Fibroblast of villous mesenchyme (primary cell): ENCODE measurements at places on chromosomes 12 and 14. TPM values are rescaled to one million over a fixed set of nuclear protein-coding genes. Genes with fewer than 3 reads are reported as not detected.

DNA sequence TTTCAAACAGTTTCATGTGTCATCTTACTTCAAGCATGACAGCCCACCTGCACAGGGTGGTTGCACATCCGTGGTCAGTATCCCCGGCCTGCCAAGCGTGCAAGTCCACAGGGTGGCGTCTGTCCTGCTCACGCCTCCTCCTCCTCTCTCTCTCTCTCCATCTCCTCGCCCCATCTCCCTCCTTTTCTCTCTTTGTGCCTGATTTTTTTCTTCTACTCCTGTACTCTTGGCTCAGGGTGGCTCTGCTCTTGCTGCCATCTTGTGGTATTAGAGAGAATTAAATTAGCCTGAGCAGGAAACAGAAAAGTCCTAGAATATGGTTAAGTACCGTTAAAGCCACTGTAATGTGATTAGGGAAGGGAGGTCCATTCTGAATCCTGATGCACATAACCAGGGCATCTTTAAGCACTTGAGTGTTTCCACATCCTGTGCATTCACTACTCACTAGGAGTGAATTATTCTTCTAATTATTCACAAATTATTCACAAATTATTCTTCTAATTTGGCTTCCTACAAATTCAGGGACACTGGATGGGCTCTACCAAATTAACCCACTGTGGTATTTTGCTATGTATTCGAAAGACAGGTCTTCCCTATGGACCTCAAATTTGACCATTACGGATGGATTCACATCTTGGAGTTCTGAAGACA lies 25.5 kb upstream of the DTX1 start:
- peak; percentile 64 for DNase-seq

DNA sequence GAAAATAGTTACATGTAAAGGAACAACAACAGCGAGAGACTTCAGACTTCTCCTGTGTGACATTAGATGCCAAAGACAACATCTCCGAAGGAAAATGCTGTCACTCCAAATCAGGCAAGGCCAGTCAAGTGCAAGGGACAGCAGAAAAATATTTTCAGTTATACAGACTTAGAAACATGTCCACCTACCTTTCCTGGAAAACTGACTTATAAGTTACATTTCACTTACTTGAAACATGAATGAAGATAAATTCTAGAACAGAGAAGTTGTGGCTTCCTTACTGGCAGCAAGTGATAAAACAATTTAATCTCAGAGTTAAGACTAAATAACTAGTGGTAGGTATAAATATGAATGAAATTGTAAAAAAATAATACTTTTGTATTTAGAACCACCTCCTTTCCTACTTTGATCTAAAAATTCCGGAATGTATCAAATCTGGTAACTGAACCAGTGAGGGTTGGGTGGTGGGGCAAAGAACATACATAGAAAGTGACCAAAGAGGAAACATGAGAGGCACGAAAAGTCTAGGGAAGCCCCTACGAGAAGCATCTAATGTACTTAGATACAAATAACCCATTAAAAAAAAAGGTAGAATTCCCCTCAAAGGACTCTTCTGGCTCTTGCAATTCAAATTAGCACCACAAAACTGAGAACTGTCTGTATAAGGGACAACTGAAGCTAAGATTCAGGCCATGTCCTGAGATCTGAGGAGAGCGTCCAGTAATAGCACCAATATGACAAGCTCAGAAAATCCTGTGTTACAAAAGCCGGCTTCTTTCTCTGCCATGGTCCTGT lies 21.2 kb downstream of the MTHFD1 start:
- no peak for DNase-seq

- no peak for DNase-seq
These were observed 517.6 kb upstream of the TMEM132C start for GRCh38 chr12:127749416-127749815.

- peak; percentile 44 for DNase-seq
These were observed 514.1 kb downstream of the MED13L start for GRCh38 chr12:115763376-115763775.

DNA sequence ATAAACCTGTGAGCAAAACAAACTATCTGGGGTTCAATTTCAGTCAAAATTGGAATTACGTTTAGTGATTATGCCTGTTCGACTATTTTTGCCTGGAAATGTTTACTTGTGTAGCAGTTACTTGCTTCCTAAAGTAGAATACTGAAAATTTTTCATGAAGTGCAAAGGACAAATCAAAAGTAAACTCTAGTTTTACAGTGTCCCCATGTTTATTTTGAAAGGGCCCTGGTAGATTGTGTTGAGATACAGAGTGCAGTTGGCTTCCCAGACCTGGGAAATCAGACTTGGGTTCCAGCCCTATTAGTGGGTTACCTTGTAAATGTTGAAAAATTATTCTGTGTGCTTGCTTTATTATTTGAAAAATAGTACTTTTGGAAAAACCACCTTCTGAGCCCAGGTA lies 17.3 kb downstream of the KLRB1 start:
- DNase-seq: no peak

- no peak for DNase-seq
These were observed 21.2 kb upstream of the RNASE12 start for GRCh38 chr14:20612403-20612802.

GRCh38 chr12:59452746-59453145 lies 143.1 kb upstream of the SLC16A7 start:
- DNase-seq: peak; percentile 4

- peak; percentile 54 for DNase-seq
These were observed 723.4 kb upstream of the MDGA2 start for GRCh38 chr14:48398675-48399282.

DNA sequence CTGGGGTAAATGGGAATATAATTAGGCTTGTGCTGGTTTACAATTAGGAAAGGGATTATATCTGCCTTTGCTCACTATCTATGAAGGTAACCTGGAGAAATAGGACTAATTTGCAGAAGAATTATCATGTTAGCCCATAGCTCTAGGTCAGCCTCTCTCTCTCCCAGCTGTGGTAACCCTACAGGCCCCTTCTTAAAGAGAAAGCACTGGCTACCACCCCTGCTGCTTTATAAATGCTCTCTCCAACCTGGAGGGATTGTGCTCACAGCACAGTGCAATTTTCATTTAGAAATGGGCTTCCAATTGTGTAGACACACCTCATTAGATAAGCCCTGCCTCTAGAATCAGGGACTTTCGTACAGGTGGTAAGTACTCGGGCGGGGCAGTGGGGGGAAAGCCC lies 22.7 kb upstream of the MGST1 start:
- DNase-seq: no peak

GRCh38 chr12:18446061-18446644 lies 184.8 kb downstream of the PIK3C2G start:
- DNase-seq: no peak

- DNase-seq: no peak
These were observed 525 bp upstream of the GPR68 start for GRCh38 chr14:91245029-91245428.

- DNase-seq: no peak
These were observed 94.5 kb upstream of the MON2 start for GRCh38 chr12:62372134-62372533.

DNA sequence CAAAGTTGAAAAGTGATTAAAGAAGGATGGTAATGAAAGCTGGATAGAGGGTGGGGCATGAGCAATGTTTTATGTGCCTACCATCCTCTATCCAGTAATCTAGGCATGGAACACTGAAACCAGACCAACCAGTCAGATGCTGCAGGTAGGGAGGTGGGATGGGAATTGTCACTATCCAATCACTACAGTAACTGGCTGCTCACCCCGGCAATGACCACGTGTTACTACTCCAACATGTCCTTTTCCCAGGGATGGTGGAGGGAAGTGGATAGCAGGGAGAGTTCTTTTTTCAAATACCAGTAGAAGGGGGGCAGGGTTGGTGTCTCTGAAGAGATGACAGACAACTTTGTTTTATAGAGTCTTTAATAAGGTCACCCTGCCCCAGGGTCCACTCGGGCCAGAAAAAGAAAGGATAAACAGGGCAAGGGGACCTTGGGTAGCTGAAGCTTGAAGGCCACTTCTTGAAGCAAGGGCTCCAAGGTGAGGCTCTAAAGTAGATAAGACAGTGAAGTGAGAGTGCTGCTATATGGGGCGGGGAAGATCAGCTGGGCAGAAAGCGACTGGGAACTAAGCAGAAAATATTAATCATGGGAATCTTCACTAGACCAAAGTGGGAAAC lies 14.7 kb upstream of the CDH24 start:
- DNase-seq: no peak

GRCh38 chr12:68890701-68891113 lies 42.3 kb downstream of the CPM start:
- DNase-seq: peak; percentile 77

DNA sequence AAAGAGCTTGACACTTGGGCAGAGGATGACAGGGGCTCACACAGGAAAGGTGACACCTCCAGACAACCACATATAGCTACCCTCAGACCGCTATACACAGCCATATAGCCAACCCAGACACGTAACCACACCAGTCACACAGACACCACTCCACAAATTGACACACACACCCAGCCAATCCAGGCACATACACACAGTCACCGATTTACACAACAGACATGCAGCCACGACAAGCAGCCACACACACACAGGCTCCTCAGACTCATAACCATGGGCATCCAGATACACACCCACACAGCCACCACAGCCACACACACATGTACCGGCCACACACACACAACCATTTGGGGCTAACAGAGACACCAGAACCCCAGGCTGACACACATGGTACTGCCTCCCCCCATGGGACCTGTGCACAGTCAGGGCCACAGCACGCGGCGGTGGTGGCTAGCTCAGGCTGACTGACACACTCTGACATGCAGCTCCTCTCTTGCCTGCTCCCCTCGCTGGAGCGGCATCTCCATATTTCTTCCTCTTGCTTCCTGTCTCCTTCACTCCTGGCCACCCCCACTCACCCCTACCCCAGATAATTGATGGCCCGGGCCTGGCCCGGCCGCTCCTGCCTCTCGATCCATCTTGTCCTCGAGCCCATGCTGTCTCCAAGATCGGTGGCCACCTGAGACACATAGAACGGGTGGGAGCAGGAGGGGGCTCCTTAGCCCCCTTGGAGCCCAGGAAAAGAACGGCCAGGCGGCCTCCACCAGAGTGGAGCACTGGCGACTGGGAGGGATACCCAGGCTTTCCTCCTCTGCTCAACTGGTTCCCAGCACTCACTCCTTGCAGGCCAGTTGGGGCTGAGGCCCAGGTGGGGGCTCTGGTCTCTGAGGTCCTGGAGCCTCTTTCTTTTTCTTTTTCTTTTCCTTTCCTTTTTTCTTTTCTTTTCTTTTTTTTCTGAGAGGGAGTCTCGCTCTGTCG lies 6.0 kb upstream of the SHMT2 start:
- DNase-seq: no peak

- no peak for DNase-seq
These were observed 12.7 kb downstream of the CCND2 start for GRCh38 chr12:4286228-4286627.

- DNase-seq: no peak
These were observed 3.7 kb downstream of the BIN2 start for GRCh38 chr12:51320311-51320694.

DNA sequence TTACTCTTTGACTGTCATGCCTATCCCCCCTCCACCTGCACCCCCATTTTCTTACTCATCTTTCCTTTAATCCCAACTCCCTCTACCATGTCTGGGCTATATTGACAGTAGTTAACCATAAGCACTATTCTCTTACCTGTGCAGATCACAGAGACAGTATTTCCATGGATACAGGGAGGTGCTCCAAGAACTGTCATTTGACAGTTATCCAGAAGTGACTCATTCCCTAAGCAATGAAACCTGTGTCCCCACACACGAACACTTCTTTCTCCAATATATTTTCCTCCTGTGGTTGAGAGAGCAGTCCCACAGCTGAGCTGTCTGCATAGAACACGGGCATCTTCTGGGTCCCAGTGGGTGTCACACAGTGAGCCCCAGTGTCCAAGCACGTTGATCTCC lies 68.8 kb downstream of the CD163L1 start:
- no peak for DNase-seq

The SSPN gene
- total RNA-seq: 11.6 and 22.0 TPM in 2 replicates

The CDH24 gene
- total RNA-seq: 6.4 and 10.8 TPM in 2 replicates

The CLEC2A gene
- total RNA-seq: not detected in 2 replicates

The PRB2 gene
- not detected in 2 replicates for total RNA-seq

The GRIN2B gene
- under 0.01 TPM in 1 of 2 replicates, not detected in the other for total RNA-seq

The AMIGO2 gene
- 62.2 and 101 TPM in 2 replicates for total RNA-seq

The LMNTD1 gene
- total RNA-seq: not detected in 2 replicates

The ZC2HC1C gene
- total RNA-seq: 0.64 and 2.2 TPM in 2 replicates

The ANKRD33 gene
- total RNA-seq: not detected in 2 replicates

The MEG3 gene
- 120 and 187 TPM in 2 replicates for total RNA-seq

The SART3 gene
- 41.2 and 59.2 TPM in 2 replicates for total RNA-seq

The P2RX2 gene
- not detected in 2 replicates for total RNA-seq

The FLRT2 gene
- 12.9 and 14.7 TPM in 2 replicates for total RNA-seq

The TRHDE gene
- total RNA-seq: 20.9 and 33.7 TPM in 2 replicates

The TBC1D30 gene
- under 0.01 TPM in 2 replicates for total RNA-seq
